ENCODE measurements at places on chromosomes 5 and 9.

DNA sequence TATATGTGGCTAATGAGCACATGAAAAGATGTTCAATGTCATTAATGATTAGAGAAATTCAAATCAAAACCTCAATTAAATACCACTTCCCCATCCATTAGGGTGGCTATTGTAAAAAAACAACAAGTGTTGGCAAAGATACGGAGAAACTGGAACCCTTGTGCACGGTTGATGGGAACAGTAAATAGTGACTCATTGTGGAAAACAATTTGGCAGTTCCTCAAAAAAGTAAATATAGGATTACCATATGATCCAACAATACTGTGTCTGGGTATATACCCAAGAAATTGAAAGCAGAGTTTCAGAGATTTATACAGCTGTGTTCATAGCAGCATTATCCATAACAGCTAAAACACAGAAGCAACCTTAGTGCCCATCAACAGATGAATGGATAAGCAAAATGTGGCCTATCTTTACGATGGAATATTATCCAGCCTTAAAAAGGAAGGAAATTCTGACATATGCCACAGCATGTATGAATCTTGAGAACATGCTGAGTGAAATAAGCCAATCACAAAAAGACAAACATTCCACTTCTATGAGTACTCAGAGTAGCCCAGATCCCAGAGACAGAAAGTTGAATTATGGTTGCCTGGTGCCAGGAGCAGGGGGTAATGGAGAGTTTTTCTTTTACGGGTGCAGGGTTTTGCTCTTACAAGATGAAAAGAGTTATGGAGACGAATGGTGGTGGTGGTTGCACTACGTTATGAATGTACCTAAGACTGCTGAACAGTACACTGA is 41.4 kb upstream of the LRRC14B start:
- no peak for DNase-seq

GRCh38 chr5:1938310-1939000 is 55.7 kb upstream of the IRX4 start:
- DNase-seq = no peak

DNA sequence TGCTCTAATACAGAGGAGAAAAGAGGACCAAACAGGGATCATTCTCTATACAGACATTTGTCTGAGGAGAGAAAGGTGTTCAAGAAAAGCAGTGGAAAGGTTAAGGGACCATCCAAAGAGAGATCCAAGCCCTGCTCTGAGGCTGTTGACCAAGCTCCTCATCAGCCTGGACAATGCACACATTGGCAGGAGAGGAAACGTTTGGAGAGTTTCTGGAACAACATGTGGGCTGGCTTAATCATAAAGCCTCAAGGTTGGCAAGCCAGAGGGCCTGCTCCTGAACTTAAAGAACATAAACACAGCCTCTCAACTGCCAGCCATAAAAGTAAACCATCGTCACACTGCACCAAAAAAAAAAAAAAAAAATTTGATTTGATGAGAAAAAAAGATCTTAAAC is 184.4 kb upstream of the SLC12A2 start:
- no peak for DNase-seq

DNA sequence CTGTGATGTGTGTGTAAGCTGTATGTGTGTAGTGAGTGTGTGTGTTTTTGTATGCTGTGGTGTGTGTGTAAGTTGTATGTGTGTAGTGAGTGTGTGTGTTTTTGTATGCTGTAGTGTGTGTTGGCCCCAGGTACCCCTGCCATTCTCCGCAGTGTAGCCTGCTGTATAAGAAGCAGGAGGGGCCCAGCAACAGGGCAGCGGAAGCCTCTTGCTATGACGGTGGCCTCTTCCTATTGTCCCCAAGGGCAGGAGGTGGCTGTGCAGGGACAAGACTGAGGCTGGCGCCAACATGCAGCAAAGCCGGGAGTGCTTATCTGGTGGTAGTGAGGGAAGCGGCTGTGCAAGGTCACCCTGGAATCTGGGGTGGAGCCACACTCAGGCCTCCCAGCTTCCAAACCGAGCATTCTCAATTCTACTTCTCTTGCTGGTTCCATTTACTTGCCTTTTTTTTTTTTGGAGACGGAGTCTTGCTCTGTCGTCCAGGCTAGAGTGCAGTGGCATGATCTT is 5.1 kb downstream of the SPAAR start:
- peak; percentile 72 for DNase-seq

DNA sequence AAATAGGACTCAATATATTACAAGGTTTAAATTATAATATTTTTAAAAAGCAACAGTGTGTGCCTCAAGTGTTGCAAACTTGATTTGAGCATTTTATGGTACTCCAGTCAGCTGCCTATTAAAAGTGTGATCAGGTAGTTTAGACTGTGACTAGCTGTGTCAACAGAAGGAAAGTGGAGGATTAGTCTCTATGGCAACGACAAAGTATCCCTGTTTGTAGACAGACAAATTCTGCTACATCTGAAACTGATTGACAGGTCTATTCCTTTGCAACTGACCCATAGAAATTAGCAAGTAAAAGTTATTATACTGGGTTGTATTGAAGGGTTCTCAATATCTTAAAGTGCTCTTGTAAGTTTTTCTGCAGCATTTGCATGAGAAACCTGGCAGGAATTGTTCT is 249.8 kb upstream of the ARRDC3 start:
- DNase-seq = no peak

- no peak for DNase-seq
Observed at GRCh38 chr5:67021521-67021920, 175.1 kb downstream of the CD180 start.

- DNase-seq = no peak
Observed at GRCh38 chr5:176899296-176899891, at the start of gene HK3. Gene HK3, minus strand, starts transcription at chr5:176899346. Its CDS starts 3,187 bp downstream, at chr5:176896159.

GRCh38 chr5:50667023-50667652 is 701 bp downstream of the PARP8 start:
- peak; percentile 66 for DNase-seq

GRCh38 chr5:106019261-106019660 is 1651.5 kb downstream of the EFNA5 start:
- DNase-seq = no peak

- peak; percentile 15 for DNase-seq
Observed at GRCh38 chr5:172530406-172530805, 76.1 kb upstream of the SH3PXD2B start.

DNA sequence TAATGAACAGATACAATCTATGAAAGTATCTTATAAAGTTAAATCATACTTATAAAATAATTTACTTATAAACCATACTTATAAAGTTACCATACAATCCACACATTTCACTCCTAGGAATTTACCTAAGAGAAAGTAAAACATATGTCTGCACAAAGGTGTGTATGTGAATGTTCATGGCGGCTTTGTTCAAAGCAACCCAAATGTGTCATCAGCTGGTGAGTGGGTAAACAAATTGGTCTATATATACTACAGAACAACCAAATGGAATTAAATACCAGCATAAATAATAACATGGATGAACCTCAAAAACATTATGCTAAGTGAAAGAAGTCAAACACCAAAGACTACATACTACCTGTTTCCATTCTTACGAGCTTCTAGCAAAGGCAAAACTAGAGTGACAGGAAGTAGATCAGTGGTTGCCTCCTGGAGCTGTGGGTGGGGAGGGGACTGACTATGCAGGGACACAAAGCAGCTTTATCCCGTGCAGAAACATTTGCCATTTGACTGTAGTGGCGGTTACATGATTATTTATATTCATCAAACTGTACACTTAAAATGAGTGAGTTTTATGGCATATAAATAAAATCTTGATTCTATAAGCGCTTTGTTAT is 10.6 kb downstream of the TRAF1 start:
- DNase-seq = no peak

DNA sequence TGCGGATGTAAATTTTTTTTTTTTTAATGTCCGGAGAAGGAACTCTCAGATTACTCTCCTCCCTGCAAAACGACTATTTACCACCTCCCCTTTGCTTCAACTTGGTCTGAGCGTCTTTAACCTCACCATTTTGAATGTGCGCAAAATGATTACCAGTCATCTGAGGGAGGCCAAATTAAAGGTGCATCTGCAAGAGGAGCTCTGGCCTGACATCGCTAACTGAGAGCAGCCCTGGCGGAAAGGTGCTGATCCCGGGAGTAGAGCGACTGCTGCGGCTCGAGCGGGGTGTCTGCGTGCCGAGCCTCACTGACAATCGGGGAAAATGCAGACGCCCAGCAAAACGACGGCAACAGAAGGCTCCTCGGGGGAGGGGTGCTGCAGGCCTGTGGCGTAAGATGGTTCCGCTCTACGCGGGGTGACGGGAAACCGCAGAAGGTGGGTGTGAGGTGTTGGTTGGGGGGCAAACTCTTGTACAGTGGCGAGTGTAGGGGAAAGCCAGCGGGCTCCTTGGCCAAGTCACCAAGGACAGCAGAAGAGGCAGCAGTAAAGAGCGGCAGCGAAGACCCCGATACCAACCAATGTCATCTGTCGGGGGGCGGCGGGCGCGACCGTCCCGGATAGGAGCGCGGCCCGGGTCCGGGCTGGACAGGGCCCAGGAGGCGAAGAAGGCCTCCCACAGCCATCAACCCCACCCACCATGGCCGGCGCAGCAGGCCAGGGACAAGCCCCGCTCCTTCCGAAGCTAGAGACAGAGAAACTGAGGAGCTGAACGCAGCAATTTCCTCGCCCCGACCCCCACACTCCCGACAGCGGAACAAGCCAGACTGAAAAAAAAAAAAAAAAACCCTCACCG is 557 bp downstream of the PJA2 start:
- peak; percentile 55 for DNase-seq

DNA sequence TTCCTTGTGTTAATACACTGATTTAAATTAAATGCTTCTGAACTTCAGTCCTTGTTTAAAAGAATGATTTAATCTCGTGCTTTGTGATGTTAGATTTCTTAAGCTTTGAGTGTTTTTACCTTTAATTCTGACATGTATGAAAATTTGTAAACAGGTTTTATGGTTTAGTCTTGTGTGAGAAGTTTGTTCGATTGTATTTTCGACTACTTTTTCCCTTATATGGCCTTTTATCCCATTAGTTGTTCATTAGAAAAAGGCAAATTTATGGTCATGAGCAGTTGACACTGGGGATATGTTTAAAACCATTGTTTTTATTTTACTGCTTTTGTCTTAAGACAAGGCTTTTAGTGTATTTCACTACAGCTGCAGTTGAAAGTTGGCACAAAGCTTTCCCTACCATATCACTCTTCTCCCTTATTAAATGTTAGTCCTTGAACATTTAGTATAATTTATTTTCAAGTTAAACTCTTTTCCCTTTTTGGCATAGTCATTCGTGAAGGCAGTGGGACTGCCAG is 3.3 kb downstream of the UBE2R2 start:
- no peak for DNase-seq

DNA sequence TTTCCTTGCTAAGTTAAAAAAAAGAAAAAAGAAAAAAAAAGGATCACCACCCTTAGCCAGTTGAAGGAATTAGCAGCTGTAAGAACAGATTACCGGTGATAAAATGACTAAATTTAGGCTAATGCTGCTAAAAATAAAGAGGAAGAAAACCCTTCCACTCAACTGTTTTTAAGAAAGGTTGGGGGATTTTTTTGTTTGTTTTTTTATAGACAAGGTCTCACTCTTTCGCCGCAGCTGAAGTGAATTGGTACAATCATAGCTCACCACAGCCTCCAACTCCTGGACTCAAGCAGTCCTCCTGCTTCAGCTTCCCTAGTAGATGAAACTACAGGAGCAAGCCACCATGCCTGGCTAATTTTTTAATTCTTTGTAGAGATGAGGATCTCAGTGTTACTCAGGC is 101.7 kb downstream of the SNCAIP start:
- DNase-seq = no peak

DNA sequence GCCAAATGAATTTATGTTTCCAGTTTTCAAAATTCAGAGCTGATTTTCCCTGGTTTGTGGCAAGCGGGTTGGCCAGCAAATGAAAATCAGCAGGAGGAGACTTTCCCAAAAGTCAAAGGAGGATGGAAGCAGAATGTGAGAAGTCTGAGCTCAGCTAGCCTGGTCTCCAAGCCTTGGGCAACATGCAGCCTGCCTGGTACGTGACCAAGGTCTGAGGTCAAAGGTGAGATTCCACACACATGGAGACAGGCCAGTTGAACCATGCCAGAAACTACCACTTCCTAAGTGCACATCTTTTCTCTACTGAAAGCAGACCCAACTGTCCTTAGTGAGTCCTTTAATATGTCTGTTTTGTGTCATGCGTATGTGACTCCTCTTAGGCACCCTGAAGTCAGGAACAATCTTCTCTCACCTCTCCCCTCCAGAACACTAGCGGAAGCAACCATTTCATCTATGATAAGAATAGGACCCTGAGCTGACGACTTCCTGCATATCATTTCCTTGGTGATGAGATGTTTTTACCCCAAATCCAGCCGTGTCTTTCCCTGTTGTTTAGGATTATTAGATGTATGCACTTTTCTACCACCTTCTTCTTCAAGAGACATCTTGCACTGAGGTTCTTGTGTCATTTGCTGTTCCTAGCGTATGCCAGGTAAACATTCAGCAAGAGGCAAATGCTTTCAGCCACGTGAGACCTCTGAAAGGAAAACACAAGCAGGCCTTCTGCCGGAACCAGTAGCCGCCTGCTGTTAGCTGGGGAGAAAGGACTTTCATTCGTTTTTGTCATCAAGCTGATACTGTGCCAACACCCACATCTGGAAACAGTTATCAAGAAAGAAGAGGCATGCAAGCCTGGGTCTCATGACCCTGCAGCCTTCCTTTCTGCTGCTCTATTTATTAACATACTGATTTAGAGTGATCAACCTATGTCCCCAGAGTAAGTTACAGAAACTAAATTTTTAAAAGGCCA is 9.7 kb upstream of the TGFBI start:
- DNase-seq = no peak

DNA sequence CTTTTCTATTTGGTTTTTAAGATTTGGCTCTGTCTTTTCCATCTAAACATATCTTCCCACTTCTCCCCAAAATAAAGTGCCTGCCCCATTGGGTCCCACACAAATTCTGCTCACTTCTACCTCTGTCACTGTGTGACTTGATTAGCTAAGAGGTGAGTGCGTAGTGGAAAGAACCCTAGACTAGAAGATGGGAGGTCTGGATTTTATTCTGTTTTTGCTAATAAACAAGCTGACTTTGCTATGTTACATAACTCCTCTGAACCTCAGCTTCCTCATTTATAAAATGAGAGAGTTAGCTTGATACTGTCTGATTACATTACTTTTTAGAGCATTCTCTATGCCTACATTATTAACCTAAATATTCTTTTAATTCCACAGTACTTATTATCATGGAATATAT is 51.3 kb upstream of the PTGER4 start:
- no peak for DNase-seq

GRCh38 chr9:94204174-94204573 is 54.9 kb upstream of the ZNF169 start:
- DNase-seq = no peak

DNA sequence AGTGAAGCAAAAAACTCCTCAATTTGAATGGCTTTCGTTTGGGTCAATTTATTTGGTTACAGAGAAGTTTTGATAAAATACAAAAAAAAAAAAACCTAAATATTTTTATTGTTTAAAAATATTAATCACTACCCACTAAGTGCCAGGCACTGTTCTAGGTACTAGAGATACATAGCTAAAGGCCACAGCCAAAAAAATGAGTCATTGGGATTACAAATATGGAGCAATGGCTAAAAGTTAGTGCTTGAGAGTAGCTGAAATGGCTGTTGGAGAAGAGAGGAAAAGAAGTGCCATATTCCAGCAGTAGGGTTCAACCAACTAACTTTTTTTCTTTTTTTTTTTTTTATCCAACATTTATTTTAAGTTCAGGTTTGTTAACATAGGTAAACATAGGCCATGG is 130.1 kb upstream of the PTGER4 start:
- no peak for DNase-seq
